ENCODE measurements at places on chromosomes 3 and 15.

GRCh38 chr3:42214565-42215283 is 51.3 kb downstream of the CCK start:
- no peak for DNase-seq

GRCh38 chr3:177440456-177441104 is 243.3 kb upstream of the TBL1XR1 start:
- no peak for DNase-seq

GRCh38 chr15:77167406-77167805 is 96.5 kb upstream of the TSPAN3 start:
- no peak for DNase-seq

DNA sequence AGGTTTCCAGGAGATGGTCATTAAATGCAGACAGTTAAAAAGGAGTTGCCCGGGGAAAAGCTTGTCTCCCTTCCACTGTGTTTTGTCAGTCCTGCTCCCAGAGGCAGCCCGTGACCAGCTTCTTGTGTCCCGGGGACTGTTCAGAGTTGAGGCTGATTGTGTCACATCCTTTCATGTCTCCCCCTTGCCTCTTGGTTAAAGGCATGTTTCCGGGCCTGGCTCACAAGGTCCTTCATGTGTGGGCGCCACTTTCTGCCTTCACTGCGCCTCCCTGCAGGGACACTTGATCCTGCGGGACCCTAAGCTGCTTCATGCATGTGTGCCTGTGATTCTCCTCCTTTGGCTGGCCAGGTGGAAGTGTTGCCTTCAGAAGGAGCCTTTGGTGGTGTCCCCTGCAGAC is 9.2 kb downstream of the CHCHD6 start:
- DNase-seq, result no peak

Measured in non-pigmented ciliary epithelial cell (primary cell).